H7 (cell line): ENCODE measurements at places on chromosomes 2 and 18. TPM values are rescaled to one million over a fixed set of nuclear protein-coding genes. Genes with fewer than 3 reads are reported as not detected.

DNA sequence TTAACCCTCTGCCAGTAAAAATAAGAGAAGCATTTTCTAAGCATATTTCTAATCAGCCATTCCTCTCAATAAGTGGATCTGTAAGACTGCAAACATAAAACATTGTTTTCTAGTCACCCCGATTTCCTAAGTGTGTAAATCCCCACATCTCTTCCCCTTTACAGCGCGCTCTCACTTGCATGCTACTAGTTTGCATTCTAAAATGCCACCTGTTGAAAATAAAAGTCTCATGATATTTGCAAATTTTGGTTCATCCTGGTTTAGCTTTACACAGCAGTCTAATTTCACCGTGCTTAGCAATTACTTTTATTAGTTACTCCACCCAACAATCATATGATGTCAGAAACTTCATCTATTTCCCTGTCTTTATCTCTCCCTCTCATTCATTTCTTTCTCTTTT, 1230.7 kb upstream of the ZEB2 start:
- DNase-seq: no peak

Gene RAX
- not detected in 2 replicates for total RNA-seq

Gene UGT1A3
- total RNA-seq: not detected in 2 replicates

GRCh38 chr2:31151501-31151900, 13.3 kb upstream of the GALNT14 start:
- DNase-seq: peak; percentile 40

Gene GALR1
- total RNA-seq: 0.15 and 0.17 TPM in 2 replicates

DNA sequence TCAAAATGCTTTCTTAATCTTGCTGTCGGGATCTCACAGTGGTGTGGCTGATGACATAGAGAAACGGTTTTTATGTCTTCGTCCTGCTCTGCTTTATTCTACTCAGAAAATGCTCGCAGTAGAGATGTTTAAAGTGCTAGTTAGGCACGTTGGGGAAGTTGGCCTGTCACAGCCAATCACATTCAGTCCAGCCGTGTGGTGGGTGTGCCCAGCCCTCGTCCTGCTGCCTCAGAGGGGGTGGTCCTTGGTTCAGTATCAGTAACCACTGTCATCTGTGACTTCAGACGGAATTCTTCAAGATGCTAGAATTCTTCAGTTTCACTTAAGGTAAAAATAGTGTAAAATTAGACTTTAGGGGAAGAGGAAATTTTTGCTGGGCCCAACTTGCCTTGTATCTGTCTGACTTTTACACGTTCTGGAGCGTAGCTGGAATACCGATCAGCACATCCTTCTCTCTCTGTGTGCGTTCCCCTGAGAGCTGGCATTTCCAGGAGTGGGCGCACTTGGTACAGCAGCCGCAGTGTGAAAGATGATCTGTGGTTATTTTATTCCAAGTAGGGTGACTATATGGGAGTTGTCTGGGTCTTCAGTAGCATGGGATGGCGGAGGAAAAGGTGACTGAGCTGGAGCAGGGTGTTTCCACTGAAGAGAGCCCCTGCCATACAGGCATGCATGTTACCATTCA, 18.5 kb downstream of the TRAF3IP1 start:
- peak; percentile 82 for DNase-seq

GRCh38 chr2:27322766-27323595, at the start of gene MPV17:
Gene MPV17, minus strand, starts transcription at chr2:27323097. Its CDS starts 580 bp downstream, at chr2:27322517.
- DNase-seq: peak; percentile 97

DNA sequence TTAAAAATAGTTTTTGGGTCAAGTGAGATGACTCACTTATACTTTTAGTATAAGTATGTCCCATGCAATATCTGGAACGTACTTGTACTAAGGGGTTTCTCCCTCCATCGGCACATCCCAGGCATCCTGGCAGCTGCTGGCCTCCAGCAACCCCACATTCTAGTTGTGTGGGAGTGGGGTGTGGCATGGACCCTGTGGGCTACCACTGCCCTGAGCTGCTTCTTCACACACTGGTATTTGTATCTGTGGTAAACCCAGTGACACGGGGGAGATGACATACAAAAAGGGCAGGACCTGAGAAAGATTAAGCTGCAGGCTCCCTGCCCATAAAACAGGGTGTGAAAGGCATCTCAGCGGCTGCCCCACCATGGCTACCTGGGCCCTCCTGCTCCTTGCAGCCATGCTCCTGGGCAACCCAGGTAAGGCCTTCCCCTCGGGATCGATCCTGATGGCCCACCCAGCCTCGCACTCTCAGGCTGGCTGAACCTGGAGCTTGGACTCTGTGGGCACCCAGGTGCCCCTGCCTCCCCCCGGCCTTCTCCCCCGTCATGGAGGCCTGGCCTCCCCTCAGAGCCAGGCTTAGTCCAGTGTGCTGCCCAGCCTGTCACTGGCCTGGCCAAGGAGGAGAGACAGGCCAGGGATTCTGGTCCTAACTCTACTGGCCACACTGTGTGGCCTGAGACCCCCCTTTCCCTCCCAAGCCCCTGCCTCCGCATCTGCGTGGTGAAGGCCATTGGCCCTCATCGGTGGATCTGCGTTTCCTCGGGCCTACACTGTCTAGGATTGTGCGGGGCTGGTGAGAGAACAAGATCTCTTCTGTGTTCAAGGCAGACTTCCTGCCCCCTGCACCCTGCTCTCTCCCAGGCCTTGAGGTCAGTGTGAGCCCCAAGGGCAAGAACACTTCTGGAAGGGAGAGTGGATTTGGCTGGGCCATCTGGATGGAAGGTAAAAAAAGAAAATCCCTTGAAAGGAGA, at the start of gene GNLY:
Gene GNLY, plus strand, starts transcription at position 307 of the 974 bp plus-strand sequence. Its CDS starts 61 bp downstream, at position 368.
- DNase-seq: no peak

Gene NRP2
- 89.1 and 92.4 TPM in 2 replicates for total RNA-seq

GRCh38 chr2:108194409-108195132, 45.2 kb upstream of the SULT1C3 start:
- DNase-seq: no peak

Gene GRHL1
- total RNA-seq: 0.30 and 1.2 TPM in 2 replicates

DNA sequence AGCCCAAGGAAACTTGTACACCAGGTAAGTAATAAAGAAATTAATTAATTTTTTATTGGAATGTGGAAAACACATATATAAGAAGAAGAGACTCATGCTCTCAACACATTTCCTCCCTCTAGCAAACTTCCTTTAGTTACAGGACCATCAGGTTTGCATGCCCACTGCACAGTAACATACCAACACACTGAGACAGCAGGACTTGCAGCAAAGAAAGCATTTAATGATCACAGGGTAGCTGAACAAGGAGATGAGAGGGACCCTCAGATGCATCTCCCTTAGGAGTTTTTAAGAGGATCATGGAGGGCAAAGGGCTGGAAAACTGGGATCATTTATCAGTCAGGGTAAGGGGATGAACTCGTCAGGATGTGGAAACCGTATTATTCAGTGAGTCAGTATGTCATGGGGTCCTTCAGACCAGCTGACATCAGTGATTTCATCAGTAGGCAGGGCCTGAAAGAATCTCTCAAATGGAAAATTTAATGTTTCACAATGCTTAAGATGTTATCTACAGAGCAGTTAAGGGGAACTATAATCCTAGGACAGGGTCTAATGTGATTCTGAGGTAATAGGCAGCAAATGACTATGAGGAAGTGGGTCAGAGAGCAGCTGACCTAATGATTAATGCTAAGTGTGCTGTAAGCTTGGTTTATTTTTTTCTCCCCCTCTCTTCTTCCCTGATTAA, 193.8 kb upstream of the RND3 start:
- no peak for DNase-seq

Gene SLC23A3
- not detected in 2 replicates for total RNA-seq

Gene CIB4
- not detected in 2 replicates for total RNA-seq

Gene DTYMK
- 64.1 and 78.2 TPM in 2 replicates for total RNA-seq

DNA sequence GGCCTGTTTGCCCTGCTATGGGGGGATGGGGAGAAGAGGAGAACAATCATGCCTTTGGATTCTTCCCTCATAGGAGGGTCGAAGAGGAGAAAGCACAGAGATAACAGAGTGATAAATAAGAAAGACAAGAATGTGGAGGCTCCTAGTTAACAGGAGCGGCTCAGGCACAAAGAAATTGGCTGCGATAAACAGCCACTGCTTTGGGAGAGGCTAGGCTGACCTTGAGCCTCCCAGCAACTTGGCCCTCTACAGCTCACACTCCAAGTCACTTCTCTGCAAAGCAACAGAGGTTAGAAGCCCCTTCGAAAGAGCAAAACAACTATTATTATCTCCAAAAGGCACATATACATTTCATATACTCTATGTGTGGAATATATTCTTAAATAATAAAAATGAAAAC, 69.5 kb downstream of the ZBTB7C start:
- no peak for DNase-seq

- DNase-seq: no peak
These were observed 131.6 kb downstream of the CDH2 start for GRCh38 chr18:28045176-28045810.
